ENCODE measurements at places on chromosomes 12 and 14. TPM values are rescaled to one million over a fixed set of nuclear protein-coding genes. Genes with fewer than 3 reads are reported as not detected.

The KITLG gene
- 189 TPM for total RNA-seq

The TBC1D30 gene
- 1.1 TPM for total RNA-seq

The LMNTD1 gene
- not detected for total RNA-seq

The PZP gene
- total RNA-seq, result not detected

The BCL2L14 gene
- 0.40 TPM for total RNA-seq

The RFX4 gene
- total RNA-seq, result not detected

The BEGAIN gene
- total RNA-seq, result 1.0 TPM

The BDKRB2 gene
- total RNA-seq, result 3.6 TPM

The HOXC6 gene
- total RNA-seq, result 6.0 TPM

The CCDC38 gene
- total RNA-seq, result not detected

The PLA2G1B gene
- not detected for total RNA-seq

The KIF5A gene
- 2.5 TPM for total RNA-seq

The C12orf75 gene
- 490 TPM for total RNA-seq

The TMPRSS12 gene
- total RNA-seq, result not detected

The NEMP1 gene
- 7.8 TPM for total RNA-seq

The PDZRN4 gene
- total RNA-seq, result 0.25 TPM

The IAPP gene
- not detected for total RNA-seq

The AVPR1A gene
- total RNA-seq, result 0.05 TPM

Measured in renal cortical epithelial cell (primary cell).